CD14-positive monocyte (primary cell): ENCODE measurements at places on chromosomes 11 and 22. TPM values are rescaled to one million over a fixed set of nuclear protein-coding genes. Genes with fewer than 3 reads are reported as not detected.
A peak's percentile ranks its signal among the peaks of the same experiment; 100 is the strongest.

GRCh38 chr11:74466916-74467885 lies at the start of gene KCNE3:
KCNE3 (minus strand) TSS chr11:74467549; CDS start chr11:74457563, 9,986 bp downstream.
- DNase-seq, result no peak
- H3K4me3 ChIP-seq, result peak within 1 kb of the TSS; percentile 54
- H3K27me3 ChIP-seq, result no peaks in the 10 kb centered on the region
- peaks cover 74% of the 10 kb centered on the region for H3K4me1 ChIP-seq

MPPED2 gene
- polyA plus RNA-seq, result 0.52 TPM

P2RY2 gene
- polyA plus RNA-seq, result 2.8 TPM

BCO2 gene
- 0.56 and 1.9 TPM in 2 replicates for polyA plus RNA-seq

GRCh38 chr11:106961518-106961917 lies 56.8 kb downstream of the GUCY1A2 start:
- no peak overlapping the region for H3K4me3 ChIP-seq
- DNase-seq, result no peak
- no peak overlapping the region for H3K27ac ChIP-seq
- H3K27me3 ChIP-seq, result no peaks in the 10 kb centered on the region
- H3K36me3 ChIP-seq, result no peaks in the 10 kb centered on the region

DNA sequence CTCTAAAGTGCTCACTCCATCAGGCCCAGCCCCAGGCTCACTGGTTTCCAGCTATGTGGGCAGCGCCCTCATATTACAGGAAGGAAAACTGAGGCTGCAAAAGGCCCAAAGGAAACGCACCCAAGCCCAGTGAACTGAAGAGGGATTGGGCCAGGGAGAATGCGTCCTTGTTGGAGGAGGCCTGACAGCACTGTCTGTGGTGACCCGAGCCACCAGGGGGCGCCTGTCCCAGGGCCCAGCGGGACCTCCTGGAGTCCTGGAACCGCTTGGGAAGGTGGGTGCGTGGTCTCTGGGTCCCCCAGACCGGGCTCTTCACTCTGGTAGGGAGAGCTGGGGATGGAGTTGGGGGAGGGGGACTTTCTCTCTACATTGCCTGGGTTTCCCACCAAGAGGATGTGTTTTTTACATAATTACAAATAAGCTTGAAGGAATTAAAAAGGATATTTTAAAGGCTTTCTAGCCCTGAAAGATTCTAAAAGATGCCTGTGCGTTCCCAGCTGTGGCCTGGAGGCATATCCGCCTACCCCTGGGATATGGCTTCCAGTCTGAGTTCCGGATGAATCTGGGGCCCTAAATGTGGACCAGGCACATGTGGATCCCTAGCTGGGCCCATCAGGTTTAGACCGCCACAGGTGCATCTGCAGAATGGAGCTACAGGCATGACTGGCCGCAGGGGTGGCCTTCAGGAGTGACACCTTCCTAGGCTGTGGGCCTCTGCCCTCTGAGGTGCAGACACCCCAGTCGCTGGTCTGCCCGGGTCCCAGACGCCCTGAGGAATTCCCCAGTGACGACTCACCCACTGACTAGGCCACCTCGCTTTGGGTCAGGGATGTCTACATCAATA lies 4.2 kb downstream of the SPI1 start:
- DNase-seq, result peak; percentile 85
- peak overlapping the region; percentile 97 for H3K4me3 ChIP-seq
- peak overlapping the region; percentile 96 for H3K27ac ChIP-seq
- peaks cover 72% of the 10 kb centered on the region for H3K4me1 ChIP-seq

DNA sequence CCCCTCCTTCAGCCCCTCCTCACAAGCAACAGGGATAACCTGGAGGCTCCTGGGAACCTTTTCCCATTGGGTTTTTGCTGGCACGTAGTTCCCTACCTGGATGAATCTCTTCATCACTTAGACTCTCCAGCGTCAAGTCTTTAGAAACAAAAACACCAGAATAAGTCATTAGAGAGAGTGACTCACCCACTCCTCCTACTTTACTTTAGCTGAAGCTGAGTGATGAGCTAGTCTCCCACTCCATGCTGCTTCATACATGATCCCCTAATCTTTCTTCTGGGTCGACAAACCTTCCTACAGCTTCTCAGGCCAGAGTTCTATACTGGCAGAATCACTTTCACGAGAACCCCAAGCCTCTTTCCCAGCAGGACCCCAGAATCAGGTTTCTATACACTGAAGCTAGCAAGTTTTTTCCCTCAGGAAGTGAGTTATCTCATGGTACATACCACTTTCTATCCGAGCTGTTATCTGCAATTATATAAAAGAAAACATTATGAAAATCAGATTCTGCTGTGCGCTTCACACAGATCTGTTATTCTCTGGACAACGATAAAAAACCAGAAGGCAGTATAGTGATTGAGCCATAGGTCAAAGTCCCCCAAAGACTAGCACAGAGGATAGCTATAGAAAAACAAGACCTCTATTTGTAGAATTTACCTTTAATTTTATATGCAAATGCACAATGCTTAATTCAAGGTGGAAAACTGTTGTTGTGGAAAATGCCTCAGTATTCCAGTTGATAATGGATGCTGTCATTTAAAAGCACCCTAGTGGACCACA lies 18.7 kb downstream of the DRICH1 start:
- H3K27me3 ChIP-seq, result no peaks in the 10 kb centered on the region
- no peak for DNase-seq
- no peaks in the 10 kb centered on the region for H3K4me1 ChIP-seq

DNA sequence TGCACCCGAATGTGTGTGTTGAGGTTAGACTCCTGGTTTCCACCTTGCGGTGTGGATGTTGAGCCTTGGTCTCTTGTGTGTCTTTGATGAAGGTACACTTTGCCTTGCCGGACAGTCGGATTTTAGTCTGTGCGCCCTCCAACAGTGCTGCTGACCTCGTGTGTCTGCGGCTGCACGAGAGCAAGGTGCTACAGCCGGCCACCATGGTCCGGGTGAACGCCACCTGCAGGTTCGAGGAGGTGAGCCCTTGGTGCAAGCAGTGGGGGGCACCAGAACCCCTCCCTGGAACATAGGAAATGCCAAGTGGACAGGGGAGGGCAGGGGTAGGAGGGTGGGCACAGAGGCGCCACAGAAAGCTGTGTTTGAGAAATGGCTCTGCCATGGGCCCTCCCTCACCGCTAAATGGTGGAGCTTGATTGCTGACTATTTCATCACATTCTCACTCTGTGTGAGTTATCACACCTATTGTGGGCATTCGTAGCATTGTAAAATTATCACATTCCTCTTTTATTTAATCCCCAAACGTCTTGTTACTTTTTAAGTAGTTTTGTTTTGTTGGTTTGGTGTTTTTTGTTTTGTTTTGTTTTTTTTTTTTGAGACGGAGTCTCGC lies 26.4 kb upstream of the PANX2 start:
- H3K4me1 ChIP-seq, result peaks cover 53% of the 10 kb centered on the region
- H3K36me3 ChIP-seq, result no peaks in the 10 kb centered on the region
- H3K4me3 ChIP-seq, result no peak overlapping the region
- H3K27me3 ChIP-seq, result no peaks in the 10 kb centered on the region

GRCh38 chr22:35218079-35218478 lies 39.2 kb upstream of the HMGXB4 start:
- H3K27me3 ChIP-seq, result peaks cover 2% of the 10 kb centered on the region
- H3K27ac ChIP-seq, result no peak overlapping the region
- no peaks in the 10 kb centered on the region for H3K4me1 ChIP-seq

- no peaks in the 10 kb centered on the region for H3K27me3 ChIP-seq
- no peak overlapping the region for H3K4me3 ChIP-seq
- peak overlapping the region; percentile 59 for H3K27ac ChIP-seq
- DNase-seq, result peak; percentile 53
Observed at GRCh38 chr22:17797721-17798559, 23.7 kb upstream of the BID start.

DNA sequence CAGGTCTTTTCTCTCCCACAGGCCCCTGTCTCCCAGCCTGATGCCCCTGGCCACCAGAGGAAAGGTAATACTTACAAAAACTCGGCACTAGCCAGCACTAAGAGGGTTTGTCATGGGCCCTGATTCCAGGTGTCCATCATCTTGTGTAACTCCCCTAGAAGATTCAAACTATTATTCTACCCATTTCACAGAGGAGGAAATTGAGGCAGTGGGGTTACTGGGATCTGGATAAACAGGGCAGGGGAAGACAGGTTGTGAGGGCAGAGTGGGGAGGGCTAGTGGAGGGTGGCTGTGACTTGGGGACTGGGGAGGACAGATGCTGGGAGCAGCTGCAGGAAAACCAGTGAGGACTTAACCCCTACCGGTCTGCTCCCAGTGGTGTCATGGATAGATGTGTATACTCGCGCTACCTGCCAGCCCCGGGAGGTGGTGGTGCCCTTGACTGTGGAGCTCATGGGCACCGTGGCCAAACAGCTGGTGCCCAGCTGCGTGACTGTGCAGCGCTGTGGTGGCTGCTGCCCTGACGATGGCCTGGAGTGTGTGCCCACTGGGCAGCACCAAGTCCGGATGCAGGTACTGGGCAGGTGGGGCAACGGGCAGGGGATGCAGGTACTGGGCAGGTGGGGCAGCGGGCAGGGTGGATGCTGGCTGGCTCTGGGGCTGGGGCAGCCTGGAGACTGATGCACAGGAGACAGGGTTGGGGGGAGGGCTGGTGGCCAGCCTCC lies 1.2 kb downstream of the VEGFB start:
- DNase-seq, result no peak
- peaks cover 58% of the 10 kb centered on the region for H3K4me1 ChIP-seq
- H3K27ac ChIP-seq, result no peak overlapping the region
- peak overlapping the region; percentile 75 for H3K4me3 ChIP-seq
- no peaks in the 10 kb centered on the region for H3K27me3 ChIP-seq

DNA sequence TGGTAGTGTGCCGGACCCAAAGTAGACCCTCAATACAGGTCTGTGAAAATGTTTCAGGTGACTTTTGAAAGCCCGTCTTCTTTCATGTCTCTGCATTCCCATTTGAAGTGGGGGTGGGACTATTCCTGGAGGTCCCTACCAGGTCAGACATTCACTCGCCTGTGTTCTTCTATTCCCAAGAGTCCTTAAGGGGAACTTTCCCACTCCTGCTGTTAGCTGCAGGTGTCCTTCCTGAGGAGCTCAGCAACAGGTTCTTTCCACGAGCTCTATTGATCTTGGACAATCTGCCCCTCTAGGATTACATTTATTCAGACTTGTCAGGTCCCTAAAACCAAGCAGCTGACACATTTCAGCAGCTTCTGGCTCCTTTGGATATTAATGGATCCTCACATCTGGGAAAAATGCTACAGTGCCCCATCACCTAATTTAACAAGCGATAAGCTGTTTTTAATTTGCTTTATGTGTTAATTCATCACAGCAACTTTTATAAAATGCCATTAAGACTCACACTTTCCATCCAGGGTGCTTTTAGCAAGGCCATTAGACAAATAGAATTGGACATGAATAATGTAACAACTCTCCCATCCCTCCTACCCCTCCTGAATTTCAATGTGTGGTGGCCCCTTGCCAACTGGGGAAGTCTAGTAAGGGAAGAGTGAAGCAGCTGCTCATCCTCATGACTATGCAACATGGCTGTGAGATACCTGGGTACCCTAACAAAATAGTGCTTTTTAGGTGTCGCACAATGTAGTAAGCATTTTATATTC lies 259.5 kb upstream of the CCDC90B start:
- no peak overlapping the region for H3K4me3 ChIP-seq
- no peaks in the 10 kb centered on the region for H3K27me3 ChIP-seq
- no peak overlapping the region for H3K27ac ChIP-seq
- H3K36me3 ChIP-seq, result no peaks in the 10 kb centered on the region
- no peaks in the 10 kb centered on the region for H3K4me1 ChIP-seq
